Ascending aorta (tissue), 2 donors: ENCODE measurements at places on chromosomes 11 and 22.

DNA sequence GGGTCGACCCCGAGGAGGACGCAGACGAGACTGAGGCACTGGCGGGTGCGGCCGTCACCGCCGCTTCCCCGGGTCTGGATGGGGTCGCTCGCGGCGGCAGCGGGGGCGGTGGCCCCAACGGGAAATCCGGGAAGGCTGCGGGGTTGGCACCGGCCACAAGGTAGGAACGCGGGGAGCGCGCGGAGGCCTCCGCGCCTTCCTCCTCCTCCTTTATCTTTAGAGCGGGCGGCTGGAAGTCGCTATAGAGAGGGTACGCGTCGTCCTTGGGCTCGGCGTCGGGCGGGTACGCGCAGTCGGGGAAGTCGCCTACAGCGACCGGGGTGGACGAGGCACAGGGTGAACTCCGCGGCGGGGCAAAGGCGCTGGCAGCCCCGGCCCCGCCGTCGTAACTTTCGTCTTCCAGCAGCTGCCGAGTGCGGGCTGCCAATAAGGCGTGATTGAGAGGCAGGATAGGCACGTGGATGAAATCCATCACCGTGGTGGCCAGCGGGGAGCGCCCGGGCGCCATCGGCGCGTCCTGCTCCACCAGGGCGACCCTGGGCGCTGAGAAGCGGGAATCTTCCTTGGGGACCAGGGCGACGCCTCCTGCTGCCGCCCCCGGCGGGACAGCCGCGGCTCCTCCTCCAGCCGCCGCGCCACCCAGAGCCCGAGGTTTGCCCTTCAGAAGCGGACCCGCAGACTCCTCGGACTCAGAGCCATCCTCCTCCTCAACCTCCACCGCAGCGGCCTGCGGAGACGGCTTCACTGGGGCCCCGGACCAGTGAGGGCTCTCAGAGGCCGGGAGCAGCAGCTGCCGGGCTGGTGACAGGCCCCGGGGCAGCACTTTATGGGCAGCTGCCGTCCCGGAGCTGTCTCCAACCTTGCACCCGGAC, 1.7 kb downstream of the PGR start:
- peak overlapping the region; percentile 87 for H3K4me3 ChIP-seq
- DNase-seq, result peak; percentile 73
- H3K27ac ChIP-seq, result peak overlapping the region; percentile 92
- no peaks in the 10 kb centered on the region for H3K36me3 ChIP-seq
- H3K4me1 ChIP-seq, result peaks cover 5% of the 10 kb centered on the region

DNA sequence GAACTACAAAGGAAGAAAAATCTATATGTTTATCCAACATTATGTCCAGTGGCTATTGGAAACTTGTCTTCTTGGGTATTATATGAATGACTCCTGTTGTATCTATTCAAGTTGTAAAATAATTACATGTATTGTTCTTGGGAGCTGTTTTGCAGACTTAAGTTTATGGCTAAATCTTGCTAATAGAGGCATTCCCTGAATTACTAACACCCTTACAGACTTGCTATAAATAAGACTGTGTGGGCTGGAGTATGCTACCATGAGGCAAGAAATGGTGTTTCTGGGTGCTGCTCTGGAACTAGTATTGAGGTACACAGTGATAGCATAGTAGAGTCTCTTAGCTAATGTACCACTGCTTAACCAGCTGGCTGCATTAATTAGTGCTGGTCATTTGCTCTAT, 155.1 kb downstream of the HIPK3 start:
- no peak overlapping the region for H3K27ac ChIP-seq
- H3K36me3 ChIP-seq, result no peaks in the 10 kb centered on the region
- no peaks in the 10 kb centered on the region for H3K27me3 ChIP-seq
- no peak overlapping the region for H3K4me3 ChIP-seq
- no peaks in the 10 kb centered on the region for H3K4me1 ChIP-seq

DNA sequence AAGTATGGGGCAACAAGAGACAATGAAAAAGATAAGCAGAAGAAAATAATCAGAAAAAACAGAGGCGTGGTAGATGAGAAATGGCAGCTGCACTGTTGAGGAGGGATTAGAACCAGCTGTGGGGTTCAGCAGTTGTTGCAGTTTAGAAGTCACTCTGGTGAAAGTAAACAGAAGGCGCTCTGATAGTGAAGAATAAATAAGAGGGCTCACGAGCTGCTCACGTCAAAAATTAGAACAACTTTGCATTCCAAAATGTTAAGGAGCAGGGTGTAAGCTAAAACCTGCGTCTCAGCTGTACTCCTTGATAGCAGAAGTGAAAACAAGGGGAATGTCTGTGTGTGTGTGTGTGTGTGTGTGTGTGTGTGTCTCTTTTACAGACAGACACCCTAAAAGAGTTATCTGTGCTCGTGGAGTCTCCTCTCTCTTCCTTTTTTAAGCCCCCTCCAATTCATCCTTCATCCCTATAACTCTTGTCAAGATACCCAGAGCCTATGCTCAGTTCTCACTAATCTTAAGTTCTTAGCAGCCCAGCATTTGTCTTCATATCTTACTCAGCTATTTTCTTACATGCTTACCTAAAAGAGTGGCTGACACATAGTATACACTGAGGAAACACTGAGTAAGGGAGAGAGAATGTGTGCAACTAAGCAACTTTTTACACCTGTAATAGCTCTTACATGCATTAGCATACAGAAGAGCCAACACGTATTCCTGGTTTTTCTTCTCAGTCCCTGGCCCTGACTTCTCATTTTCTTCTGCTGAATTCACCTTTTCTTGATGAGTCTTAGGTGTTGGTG, 8.9 kb downstream of the TTC17 start:
- H3K4me1 ChIP-seq, result no peaks in the 10 kb centered on the region
- no peaks in the 10 kb centered on the region for H3K27me3 ChIP-seq
- H3K4me3 ChIP-seq, result no peak overlapping the region
- H3K36me3 ChIP-seq, result no peaks in the 10 kb centered on the region
- H3K27ac ChIP-seq, result no peak overlapping the region

DNA sequence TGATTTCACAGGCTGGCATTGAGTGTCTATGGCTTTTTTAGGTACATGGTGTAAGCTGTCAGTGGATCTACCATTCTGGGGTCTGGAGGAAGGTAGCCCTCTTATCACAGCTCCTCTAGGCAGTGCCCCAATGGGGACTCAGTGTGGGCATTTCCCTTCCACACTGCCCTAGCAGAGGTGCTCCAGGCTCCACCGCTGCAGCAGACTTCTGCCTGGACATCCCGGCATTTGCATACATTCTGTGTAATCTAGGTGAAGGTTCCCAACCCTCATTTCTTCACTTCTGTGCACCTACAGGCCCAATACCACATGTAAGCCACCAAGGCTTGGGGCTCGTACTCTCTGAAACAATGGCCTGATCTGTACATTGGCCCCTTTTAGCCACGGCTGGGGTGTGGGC, 78.3 kb downstream of the RNF169 start:
- H3K27ac ChIP-seq, result no peak overlapping the region
- peaks cover 21% of the 10 kb centered on the region for H3K36me3 ChIP-seq
- H3K4me1 ChIP-seq, result no peaks in the 10 kb centered on the region

DNA sequence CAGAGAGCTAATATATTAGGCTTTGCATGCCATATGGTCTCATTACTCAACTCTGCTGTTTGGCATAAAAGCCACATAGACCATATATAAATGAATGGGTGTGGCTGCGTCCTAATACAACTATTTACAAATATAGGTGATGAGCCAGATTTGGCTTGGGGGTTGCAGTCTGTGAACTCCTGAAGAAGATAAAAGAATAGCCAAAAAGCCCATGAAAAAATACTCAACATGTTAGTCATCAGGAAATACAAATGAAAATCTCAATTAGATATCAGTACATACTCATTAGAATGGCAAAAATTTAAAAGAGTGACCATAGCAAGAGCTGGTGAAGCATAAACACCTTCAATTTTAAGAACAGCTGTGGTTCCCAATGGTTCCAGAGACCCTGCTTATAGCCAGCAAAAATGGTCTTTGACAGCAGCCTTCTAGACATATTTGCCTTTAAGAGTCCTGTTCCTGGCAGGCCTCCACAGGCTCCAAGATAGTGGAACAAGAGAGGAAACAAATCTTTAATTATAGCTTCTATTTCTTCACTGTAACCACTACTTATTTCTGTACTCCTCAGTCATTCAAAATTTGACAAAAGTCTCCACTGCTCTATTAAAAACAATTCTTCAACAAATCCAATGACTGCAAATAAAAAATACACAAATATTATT, 16.1 kb downstream of the C2CD3 start:
- DNase-seq, result no peak
- no peaks in the 10 kb centered on the region for H3K4me1 ChIP-seq
- no peaks in the 10 kb centered on the region for H3K27me3 ChIP-seq
- peaks cover 3% of the 10 kb centered on the region for H3K36me3 ChIP-seq

DNA sequence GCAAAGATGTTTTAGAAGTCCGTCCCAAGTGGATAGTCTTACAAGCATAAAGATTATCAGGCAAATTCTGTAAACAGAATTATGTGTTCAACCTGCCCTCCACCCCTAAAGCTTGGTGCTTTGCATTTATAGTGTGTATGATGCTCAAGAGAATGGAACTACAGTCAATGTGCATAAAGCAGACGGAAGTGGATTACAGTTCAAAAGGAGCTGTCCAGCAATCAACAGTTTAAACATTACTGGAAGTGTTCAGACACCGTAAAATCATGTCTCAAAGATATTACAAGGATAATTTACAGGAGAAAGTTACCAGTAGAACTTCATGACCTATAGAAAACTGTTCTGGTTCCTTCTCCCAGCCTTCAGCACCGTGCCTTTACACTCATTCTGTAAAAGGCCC, 1.0 kb downstream of the RIC3 start:
- H3K4me3 ChIP-seq, result peak overlapping the region; percentile 68
- H3K27me3 ChIP-seq, result no peaks in the 10 kb centered on the region
- no peak overlapping the region for H3K27ac ChIP-seq
- no peak for DNase-seq
- H3K36me3 ChIP-seq, result no peaks in the 10 kb centered on the region
- no peaks in the 10 kb centered on the region for H3K4me1 ChIP-seq

GRCh38 chr11:63521896-63522295, 14.7 kb upstream of the PLAAT4 start:
- H3K27ac ChIP-seq, result no peak overlapping the region
- H3K27me3 ChIP-seq, result no peaks in the 10 kb centered on the region
